Testis (tissue), 5 donors: ENCODE measurements at places on chromosomes 5 and 9. TPM values are rescaled to one million over a fixed set of nuclear protein-coding genes. Genes with fewer than 3 reads are reported as not detected.

Gene RNF180
- total RNA-seq: 23.1 TPM

Gene NME5
- 22.4 TPM for total RNA-seq

- H3K27ac ChIP-seq: no peak overlapping the region
- no peak overlapping the region for H3K4me3 ChIP-seq
- peak; percentile 80 for DNase-seq
- H3K27me3 ChIP-seq: no peaks in the 10 kb centered on the region
- H3K36me3 ChIP-seq: no peaks in the 10 kb centered on the region
These were observed 31.5 kb downstream of the RAPGEF1 start for GRCh38 chr9:131708226-131709002.

- H3K4me3 ChIP-seq: no peak overlapping the region
- DNase-seq: no peak
- no peaks in the 10 kb centered on the region for H3K36me3 ChIP-seq
These were observed 215.0 kb downstream of the CNTLN start for GRCh38 chr9:17349831-17350230.

DNA sequence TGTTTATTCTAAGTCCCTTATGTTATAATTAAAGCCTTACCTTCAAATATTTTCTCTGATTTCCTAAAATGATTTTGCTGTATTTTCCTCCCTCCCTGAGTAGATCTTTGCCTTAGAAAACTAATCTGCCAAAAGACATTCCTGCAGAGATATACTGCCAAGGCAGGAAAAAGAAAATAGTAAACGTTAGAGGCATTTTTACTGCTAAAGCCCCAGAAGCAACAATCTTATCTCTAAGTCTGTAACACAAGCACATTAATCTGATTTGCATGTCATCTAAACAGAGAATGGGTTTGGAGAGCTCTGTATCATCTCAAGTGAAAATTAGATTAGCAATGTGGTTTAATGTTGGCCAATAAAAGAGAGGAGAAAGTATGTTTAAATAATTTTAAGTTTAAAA lies 847.7 kb downstream of the MAT2B start:
- no peaks in the 10 kb centered on the region for H3K27me3 ChIP-seq
- no peak overlapping the region for H3K4me3 ChIP-seq
- no peaks in the 10 kb centered on the region for H3K36me3 ChIP-seq

DNA sequence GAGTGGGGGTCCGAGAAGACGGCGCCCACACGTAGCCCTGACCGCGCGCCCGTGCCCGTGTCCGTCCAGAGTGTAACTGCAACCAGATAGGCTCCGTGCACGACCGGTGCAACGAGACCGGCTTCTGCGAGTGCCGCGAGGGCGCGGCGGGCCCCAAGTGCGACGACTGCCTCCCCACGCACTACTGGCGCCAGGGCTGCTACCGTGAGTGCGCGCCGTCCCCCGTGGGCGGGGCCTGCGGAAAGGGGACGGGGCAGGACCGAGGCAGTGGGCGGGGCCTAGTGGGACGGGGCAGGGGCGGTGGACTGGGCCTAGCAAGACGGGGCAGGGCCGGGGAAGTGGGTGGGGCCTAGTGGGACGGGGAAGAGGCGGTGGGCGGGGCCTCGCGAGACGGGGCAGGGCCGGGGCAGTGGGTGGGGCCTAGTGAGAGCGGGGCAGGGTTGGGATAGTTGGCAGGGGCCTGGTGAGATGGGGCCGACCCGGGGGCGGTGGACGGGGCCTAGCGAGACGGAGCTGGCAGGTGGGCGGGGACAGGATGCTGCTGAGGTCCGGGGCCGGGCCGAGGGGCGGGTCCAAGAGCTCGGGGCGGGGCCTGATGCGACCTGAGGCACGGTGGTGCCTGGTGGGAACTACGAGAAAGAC lies 79.1 kb downstream of the NTNG2 start:
- H3K36me3 ChIP-seq: no peaks in the 10 kb centered on the region
- no peaks in the 10 kb centered on the region for H3K27me3 ChIP-seq
- H3K4me3 ChIP-seq: peak overlapping the region; percentile 59
